ENCODE measurements at places on chromosomes 16 and 17. TPM values are rescaled to one million over a fixed set of nuclear protein-coding genes. Genes with fewer than 3 reads are reported as not detected.

- H3K27me3 ChIP-seq: peaks cover 9% of the 10 kb centered on the region
- H3K36me3 ChIP-seq: no peaks in the 10 kb centered on the region
- peaks cover 7% of the 10 kb centered on the region for H3K4me1 ChIP-seq
These were observed 2.6 kb downstream of the LRRC75A start for GRCh38 chr17:16489431-16489830.

The OR4D1 gene
- not detected for total RNA-seq

DNA sequence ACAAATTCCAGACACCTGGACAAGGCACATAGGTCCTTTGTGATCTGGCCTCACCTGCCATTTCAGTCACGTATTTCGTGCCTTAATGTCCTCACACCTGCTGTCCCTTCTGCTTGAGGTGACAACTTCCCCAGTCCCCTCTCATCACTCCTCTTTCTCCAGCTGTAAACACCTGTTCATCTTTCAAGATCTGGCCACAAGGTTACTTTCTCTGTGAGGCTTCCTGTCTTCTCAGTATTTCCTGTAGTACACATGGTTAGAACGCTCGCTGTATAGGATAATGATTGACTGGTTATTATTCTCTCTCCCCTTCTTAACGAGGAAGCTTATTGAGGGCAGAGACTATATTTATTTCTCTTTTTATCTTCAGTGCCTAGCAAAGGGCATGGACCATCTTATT is 74.5 kb upstream of the PMFBP1 start:
- no peaks in the 10 kb centered on the region for H3K27me3 ChIP-seq
- H3K27ac ChIP-seq: no peak overlapping the region
- no peak overlapping the region for H3K4me3 ChIP-seq

GRCh38 chr17:81961087-81961511 is at the start of gene NOTUM:
Gene NOTUM, minus strand, starts transcription at chr17:81961187. Its CDS starts 278 bp downstream, at chr17:81960909.
- no peaks in the 10 kb centered on the region for H3K4me1 ChIP-seq
- no peak for DNase-seq
- H3K36me3 ChIP-seq: no peaks in the 10 kb centered on the region
- H3K27ac ChIP-seq: no peak within 1 kb of the TSS
- H3K4me3 ChIP-seq: no peak within 1 kb of the TSS

DNA sequence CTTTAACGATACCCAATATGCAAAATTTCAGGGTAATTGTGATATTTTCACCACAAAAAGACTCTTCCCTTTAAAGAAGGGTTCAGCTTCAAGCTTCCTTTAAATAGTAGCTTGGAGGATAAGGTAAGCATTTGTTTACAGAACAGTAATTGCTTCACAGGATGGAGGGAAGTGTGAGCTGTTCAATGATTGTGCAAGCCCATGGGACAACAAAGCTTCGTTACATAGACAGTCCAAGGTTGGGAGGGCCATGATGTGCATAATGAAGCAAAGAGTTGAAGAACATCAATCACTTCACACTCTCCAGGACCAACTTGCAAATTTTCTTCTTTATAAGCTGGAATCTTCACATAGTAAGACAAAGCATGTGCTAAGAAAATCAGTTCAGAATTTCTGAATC is 145.0 kb upstream of the ASIC2 start:
- H3K4me1 ChIP-seq: no peaks in the 10 kb centered on the region
- H3K27me3 ChIP-seq: peaks cover 13% of the 10 kb centered on the region
- H3K36me3 ChIP-seq: no peaks in the 10 kb centered on the region

DNA sequence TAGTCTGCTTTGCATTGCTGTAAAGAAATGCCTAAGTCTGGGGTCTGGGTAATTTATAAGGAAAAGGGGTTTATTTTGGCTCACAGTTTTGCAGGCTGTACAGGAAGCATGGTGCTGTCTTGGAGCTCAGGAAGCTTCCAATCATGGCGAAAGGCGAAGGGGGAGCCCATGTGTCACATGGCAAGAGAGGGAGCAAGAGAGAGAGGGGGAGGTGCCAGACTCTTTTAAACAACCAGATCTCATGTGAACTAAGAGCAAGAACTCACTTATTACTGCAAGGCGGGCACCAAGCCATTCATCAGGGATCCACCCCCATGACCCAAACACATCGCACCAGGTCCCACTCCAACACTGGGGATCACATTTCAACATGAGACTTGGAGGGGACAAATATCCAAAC is 148.2 kb upstream of the HS3ST2 start:
- no peak overlapping the region for H3K27ac ChIP-seq
- no peaks in the 10 kb centered on the region for H3K27me3 ChIP-seq
- no peaks in the 10 kb centered on the region for H3K36me3 ChIP-seq
- H3K4me1 ChIP-seq: no peaks in the 10 kb centered on the region
- no peak for DNase-seq

GRCh38 chr16:87123356-87124001 is 193.7 kb downstream of the C16orf95 start:
- H3K27me3 ChIP-seq: peaks cover 65% of the 10 kb centered on the region
- DNase-seq: no peak
- no peaks in the 10 kb centered on the region for H3K36me3 ChIP-seq
- H3K4me3 ChIP-seq: no peak overlapping the region
- no peaks in the 10 kb centered on the region for H3K4me1 ChIP-seq
- no peak overlapping the region for H3K27ac ChIP-seq

The CCL1 gene
- not detected for total RNA-seq

The LRRC3C gene
- total RNA-seq: not detected

DNA sequence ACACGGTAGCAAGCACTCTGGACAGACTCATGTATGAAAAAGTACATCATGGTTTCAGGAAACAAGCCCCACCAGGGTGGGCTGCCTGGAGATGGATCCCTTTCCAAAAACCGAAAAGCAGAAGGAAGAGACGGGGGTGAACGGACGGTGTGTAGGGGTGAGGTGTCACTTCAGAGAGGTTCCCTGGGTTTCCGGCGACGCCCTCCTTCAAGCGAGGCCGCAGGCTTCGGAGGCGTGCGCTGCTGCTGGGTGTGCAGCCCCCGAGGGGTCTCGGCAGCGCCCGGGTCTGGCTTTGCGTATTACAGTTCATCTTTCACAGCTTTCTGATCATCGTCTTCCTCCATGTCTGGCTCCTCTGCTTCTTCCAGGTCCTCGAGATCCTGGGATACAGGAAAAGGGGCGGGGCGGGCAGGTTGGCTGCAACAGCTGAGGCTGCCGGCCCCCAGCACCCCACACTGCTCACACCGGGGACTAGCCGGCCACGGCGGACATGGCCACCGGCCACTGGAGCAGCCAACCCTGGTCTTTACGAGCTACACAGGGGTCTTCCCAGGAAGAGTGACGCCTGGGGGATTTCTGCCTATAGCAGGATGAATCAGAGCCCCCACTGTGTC is 9.0 kb upstream of the PPP1R27 start:
- no peaks in the 10 kb centered on the region for H3K4me1 ChIP-seq
- DNase-seq: no peak
- no peak overlapping the region for H3K27ac ChIP-seq
- no peaks in the 10 kb centered on the region for H3K36me3 ChIP-seq
- H3K4me3 ChIP-seq: no peak overlapping the region

DNA sequence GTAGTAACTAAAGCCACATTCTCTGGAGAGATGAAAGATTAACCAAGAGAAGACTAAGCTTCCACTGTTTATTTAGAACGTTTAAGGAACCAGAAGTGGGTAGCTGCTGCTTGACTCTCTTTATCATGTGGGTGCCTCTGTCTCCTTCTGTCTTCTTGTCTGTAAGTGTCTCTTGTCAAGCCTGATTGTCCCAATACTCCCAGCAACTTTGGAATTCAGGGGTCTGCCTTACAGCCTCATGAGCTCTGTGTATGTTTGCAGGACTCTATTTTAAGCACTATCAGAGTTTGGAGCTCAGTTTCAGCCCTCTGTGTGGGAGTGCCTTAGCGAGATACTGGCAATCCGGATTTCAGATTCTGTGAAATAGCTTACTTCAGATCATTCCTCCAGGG is 29.3 kb upstream of the SPACA3 start:
- H3K4me3 ChIP-seq: no peak overlapping the region
- DNase-seq: no peak
- no peaks in the 10 kb centered on the region for H3K4me1 ChIP-seq
- H3K36me3 ChIP-seq: no peaks in the 10 kb centered on the region
- no peak overlapping the region for H3K27ac ChIP-seq

GRCh38 chr17:60135151-60135950 is 14.4 kb upstream of the CA4 start:
- DNase-seq: peak; percentile 79
- peaks cover 10% of the 10 kb centered on the region for H3K4me1 ChIP-seq
- no peaks in the 10 kb centered on the region for H3K27me3 ChIP-seq

The FBXL16 gene
- total RNA-seq: 24.0 TPM

- no peaks in the 10 kb centered on the region for H3K27me3 ChIP-seq
- H3K36me3 ChIP-seq: no peaks in the 10 kb centered on the region
- no peak for DNase-seq
- H3K27ac ChIP-seq: no peak overlapping the region
- no peaks in the 10 kb centered on the region for H3K4me1 ChIP-seq
These were observed 7.0 kb upstream of the PPP1R27 start for GRCh38 chr17:81841866-81842265.

The C17orf50 gene
- total RNA-seq: not detected

The G6PC1 gene
- total RNA-seq: not detected

GRCh38 chr17:32267690-32268205 is 2.1 kb downstream of the RHBDL3 start:
- no peaks in the 10 kb centered on the region for H3K4me1 ChIP-seq
- peak; percentile 22 for DNase-seq
- H3K27me3 ChIP-seq: peaks cover 72% of the 10 kb centered on the region
- no peak overlapping the region for H3K27ac ChIP-seq
- H3K4me3 ChIP-seq: no peak overlapping the region
- no peaks in the 10 kb centered on the region for H3K36me3 ChIP-seq

GRCh38 chr17:63772801-63773271 is 561 bp downstream of the CCDC47 start:
- peaks cover 44% of the 10 kb centered on the region for H3K4me1 ChIP-seq
- peaks cover 29% of the 10 kb centered on the region for H3K36me3 ChIP-seq
- H3K27me3 ChIP-seq: no peaks in the 10 kb centered on the region
- no peak for DNase-seq
- peak overlapping the region; percentile 96 for H3K27ac ChIP-seq

GRCh38 chr17:77692571-77693161 is 265.8 kb upstream of the TNRC6C start:
- H3K27me3 ChIP-seq: peaks cover 71% of the 10 kb centered on the region
- H3K4me3 ChIP-seq: no peak overlapping the region
- no peak overlapping the region for H3K27ac ChIP-seq
- no peak for DNase-seq
- no peaks in the 10 kb centered on the region for H3K36me3 ChIP-seq

The AANAT gene
- total RNA-seq: 0.65 TPM

DNA sequence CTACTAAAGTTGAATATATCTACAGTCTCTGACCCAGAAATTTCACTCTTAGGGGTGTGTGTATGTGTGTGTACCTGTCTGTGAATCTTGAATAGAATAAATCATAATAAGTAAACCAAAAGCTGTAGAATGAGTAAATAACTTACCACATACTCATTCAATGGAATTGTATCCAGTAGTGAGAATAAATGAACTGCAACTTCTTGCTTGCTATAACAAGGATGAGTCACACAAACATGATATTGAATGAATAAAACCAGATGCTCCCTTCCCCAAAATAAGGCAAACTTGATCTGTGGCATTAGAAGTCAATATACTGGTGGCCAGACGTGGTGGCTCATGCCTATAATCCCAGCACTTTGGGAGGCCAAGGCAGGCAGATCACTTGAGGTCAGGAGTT is 259.8 kb upstream of the MON1B start:
- H3K27ac ChIP-seq: no peak overlapping the region
- no peak overlapping the region for H3K4me3 ChIP-seq
- no peak for DNase-seq
- no peaks in the 10 kb centered on the region for H3K4me1 ChIP-seq

DNA sequence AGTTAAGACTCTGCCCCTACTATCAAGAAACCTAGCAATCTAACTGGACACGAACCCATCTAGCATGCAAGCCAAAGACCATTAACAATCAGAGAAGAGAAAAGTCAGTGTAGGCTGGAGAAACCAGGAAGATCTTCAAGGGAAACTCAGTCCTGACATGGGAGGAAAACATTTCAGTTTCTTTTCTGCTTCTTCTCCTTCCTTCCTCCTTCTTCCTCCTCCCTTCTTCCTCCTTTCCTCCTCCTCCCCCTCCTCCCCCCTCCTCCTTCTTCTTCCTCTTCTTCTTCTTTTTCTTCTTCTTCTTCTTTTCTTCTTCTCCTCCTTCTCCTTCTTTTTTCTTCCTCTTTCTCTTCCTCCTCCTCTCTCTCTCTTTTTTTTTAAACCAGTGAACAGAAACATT is 29.6 kb upstream of the SHISA9 start:
- H3K27me3 ChIP-seq: no peaks in the 10 kb centered on the region
- DNase-seq: no peak

- H3K36me3 ChIP-seq: no peaks in the 10 kb centered on the region
- H3K4me1 ChIP-seq: peaks cover 64% of the 10 kb centered on the region
- H3K4me3 ChIP-seq: no peak overlapping the region
- H3K27ac ChIP-seq: peak overlapping the region; percentile 70
These were observed 11.2 kb upstream of the SLC47A2 start for GRCh38 chr17:19727501-19728078.

DNA sequence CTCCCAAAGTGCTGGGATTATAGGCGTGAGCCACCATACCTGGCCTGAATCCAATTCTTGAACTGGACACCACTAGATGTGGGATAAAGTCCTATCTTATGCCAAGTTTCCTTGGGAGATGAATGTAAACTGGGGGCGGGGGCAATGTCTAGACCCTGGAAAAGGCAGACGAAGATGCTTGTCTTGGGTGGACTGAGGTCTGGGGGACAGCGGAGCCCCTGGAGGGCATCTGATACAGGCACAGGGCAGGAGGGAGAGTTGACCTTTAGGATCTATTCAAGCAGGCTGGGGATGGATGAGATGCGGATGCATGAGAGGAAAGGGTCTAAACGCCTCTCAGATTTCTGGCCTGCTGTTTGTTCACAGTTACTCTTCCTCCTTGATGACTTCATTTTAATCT is 11.7 kb downstream of the C1QTNF1 start:
- H3K27me3 ChIP-seq: no peaks in the 10 kb centered on the region
- H3K36me3 ChIP-seq: no peaks in the 10 kb centered on the region
- H3K4me1 ChIP-seq: peaks cover 26% of the 10 kb centered on the region
- no peak for DNase-seq
- H3K4me3 ChIP-seq: no peak overlapping the region

DNA sequence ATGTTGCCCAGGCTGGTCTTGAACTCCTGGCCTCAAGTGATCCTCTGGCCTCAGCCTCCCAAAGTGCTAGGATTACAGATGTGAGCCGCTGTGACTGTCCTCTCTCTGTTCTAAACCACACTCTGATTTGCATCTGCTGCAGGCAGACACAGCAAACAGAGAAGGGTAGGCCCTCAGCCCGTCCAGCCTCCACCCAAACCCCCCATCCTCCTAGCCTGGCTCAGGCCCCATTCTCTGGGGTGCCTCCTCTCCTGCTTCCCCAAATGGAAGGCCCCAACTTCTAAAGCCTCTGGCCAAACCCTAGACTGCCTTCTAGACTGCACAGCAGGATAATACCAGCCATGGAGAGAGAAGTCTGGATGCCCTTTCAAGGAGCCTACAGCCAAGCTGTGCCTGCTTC is 4.1 kb upstream of the GFAP start:
- peaks cover 8% of the 10 kb centered on the region for H3K27me3 ChIP-seq
- DNase-seq: no peak
- peaks cover 9% of the 10 kb centered on the region for H3K4me1 ChIP-seq
- H3K36me3 ChIP-seq: no peaks in the 10 kb centered on the region

GRCh38 chr17:76532072-76532651 is 5.3 kb downstream of the CYGB start:
- H3K4me1 ChIP-seq: peaks cover 49% of the 10 kb centered on the region
- no peak overlapping the region for H3K4me3 ChIP-seq
- H3K27me3 ChIP-seq: no peaks in the 10 kb centered on the region
- no peaks in the 10 kb centered on the region for H3K36me3 ChIP-seq
- H3K27ac ChIP-seq: peak overlapping the region; percentile 81

- peaks cover 25% of the 10 kb centered on the region for H3K4me1 ChIP-seq
- H3K36me3 ChIP-seq: no peaks in the 10 kb centered on the region
- no peak overlapping the region for H3K4me3 ChIP-seq
These were observed 67.5 kb downstream of the GNAO1 start for GRCh38 chr16:56258508-56259424.

The KRTAP3-1 gene
- not detected for total RNA-seq
